ENCODE measurements at places on chromosomes 1 and 21.

- DNase-seq = no peak
These were observed 12.8 kb downstream of the TIAM1 start for GRCh38 chr21:31331231-31331630.

DNA sequence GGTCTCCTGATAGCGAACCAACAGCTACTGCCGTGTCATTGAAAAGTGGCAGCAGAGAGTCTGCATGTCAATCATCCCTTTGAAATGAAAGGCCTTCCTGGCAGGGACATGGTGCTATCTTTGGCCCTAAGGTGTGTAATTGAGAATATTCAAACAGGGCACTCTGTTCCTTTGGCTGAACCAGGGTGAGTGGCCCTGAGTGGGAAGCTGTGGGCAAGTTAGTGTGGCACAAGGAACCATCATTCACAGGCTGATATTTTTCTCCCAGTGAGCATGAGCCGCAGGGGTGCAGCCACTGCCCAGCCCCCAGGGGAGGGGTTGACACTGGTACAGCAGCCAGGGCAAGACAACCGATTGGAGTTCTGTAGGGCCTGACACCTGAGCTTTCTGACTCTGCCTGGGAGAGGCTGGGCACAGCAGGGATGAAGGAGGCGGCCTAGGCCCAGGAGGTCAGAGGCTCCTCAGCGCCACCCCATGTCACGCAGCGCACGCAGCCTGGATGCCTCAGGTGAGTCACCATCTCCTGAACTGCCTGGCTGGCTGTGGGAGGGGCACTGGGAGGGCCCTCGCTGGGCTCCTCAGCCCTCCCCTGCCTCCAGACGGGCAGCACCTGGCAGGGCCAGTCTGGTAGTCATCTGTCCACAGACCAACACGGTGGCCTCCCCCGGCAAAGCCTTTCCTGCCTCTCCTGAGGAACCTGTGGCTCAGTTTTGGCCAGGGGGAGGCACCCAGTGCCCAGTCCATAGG, 13.2 kb downstream of the QSOX1 start:
- DNase-seq = no peak

GRCh38 chr1:43058545-43059360, 100.1 kb upstream of the SLC2A1 start:
- no peak for DNase-seq

DNA sequence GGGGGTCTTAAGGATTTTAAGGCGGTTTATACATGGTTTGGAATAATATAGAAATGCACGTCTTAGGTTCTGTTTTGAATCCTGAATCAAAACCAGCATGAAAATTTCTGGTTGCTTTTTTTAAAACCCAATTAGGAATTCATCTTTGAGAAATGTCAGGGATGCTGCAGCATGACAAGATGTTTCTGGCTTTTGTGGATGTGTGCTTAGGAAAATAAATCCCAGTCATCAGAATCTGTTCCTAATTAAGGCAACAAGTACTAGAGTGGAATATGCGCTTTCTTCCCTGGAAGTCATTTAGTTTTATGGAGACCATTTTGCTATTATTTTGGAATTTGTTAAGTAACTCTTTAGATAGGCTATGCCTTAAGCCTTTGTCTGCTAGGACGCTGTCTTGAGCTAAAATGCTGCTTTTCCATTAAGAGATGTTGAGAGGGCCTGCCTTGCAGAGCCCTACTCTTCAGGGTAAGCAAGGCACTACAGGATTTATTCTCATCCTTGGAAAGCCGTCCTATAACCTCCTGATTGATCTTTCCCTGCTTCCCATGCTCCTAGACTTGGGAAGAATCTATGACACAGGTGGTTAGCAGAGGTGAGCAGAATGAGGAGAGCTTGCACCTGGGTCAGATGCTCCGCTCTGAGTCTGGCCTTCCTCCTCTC, 332.8 kb downstream of the DISC1 start:
- no peak for DNase-seq

DNA sequence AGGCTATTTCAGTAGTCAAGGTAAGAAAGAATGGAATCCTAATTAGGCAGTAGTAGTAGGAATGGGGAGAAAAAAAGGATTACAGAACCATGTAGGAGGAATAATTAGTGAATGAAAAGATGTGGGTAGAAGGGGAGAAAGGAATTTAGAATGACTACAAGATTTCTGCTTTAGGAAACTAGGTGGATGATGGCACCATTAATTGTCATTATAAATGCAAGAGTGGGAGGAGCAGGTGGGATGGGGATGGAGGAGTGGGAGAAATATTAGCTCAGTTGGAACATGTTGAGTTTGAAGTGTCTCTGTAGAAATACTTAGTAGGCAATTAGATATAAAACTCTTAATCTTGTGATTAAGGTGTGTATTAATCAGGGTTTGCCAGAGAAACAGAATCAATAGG, 50.0 kb upstream of the C21orf91 start:
- DNase-seq = no peak

DNA sequence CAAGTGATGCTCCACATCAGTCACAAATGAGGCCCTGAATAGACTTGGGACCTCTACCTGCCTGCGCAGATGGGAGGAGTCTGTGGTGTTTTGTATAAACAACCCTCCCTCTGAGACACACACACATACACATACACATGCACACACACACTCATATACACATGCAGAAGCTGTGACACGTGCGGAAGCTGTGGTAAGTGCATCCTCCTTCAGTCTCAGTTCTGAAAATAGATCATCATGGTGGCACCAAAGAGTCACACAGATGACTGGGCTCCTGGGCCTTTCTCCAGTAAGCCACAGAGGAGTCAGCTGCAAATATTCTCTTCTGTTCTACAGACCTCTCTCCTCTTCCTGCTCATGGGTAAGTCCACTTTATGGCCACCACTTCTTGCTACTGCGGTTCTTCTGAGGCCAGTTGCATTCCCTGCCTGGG, at the start of gene LY9:
TSS of gene LY9 (plus strand) at position 224 of the 433 bp plus-strand sequence. CDS start at position 238, 14 bp downstream.
- DNase-seq = peak; percentile 49

DNA sequence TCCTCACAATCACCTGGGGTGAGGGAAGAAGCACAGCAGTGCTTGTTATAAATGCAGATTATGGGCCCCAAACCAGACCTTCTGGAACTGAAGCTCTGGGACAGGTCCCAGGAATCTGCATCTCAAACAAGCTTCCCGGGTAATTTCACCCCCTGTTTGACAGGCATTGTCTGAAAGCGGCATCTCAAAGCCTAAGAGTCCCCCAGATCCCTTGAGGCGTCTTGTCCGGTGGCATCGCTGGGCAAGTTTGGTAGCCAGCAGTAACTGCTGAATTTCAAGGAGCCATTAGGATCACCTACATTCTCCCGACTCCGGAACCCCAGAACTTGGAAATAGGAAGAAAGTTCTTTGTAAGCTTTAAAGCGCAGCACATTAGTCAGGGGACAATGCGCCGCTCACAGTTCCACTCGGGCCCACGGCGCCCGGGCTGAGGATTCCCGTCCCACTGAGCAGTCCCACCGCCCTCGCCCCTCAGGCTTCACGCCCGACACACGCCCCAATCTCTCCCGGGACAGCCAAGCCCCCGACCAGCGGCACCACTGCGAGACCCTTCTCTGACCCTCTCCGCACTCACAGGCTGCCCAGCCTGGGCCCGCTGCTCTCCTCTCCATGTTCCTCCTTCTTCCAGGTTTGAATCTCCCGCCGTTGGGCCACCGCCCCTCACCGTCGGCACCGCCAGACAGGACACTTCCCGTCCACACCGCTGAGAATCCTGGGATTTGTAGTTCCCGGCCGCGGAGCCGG, at the start of gene IQGAP3:
TSS of gene IQGAP3 (minus strand) at position 647 of the 744 bp plus-strand sequence. CDS start at position 611, 36 bp downstream.
- peak; percentile 61 for DNase-seq

- no peak for DNase-seq
These were observed 14.9 kb upstream of the CD247 start for GRCh38 chr1:167532964-167533824.

- no peak for DNase-seq
These were observed 121.2 kb downstream of the TRABD2B start for GRCh38 chr1:47875831-47876586.

DNA sequence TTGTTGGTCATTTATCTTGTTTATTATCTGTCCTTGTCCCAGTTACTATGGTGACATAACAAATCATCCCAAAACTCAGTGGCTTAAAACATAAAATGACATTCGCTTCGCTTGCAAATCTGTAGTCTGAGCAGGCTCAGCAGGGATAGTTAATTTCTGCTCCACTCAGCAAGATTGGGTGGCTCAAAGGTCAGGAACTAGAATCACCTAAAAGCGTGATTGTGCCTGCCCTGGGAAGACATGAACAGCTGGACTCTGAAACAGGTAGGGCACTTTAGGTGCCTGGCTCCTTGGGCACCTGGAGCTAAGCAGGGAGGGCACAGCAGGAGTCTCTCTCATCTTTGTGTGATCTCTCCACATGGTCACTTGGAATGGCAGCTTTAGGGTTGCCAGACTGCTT, 14.7 kb upstream of the TRAF3IP3 start:
- no peak for DNase-seq

- no peak for DNase-seq
These were observed 187.0 kb upstream of the RUNX1 start for GRCh38 chr21:35236090-35236489.

GRCh38 chr1:200363264-200363933, 46.4 kb downstream of the ZNF281 start:
- DNase-seq = no peak

DNA sequence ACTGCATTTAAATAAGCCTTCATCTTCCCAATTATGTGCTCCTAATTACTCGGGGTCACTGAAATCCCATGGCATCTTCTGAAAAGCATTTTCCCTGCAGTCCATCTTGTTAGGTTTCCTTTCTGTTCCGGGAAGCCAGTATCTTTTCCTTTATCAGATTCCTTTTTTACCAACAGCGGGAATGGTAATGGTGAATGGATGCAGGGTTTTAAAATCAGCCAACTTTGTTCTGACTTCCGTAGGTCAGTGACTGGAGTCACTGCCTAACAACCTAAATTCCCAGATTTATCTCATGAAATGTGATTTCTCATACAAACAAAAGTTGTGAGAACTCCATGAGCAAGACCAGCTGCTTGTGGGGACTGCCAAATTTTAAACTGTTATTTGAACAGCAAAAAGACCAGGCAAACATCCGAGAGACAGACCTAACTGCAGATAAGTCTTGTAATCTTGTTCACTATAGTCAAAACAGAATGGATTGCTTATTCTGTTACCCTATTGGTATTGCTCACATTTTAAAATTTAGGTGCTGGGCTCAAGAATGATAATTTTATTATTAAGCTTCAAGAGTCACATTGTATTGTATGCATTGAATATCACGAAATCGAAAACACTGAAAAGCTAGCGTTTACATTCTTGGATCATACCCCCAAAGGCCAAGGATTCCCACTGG, 1.2 kb upstream of the RWDD3 start:
- no peak for DNase-seq

GRCh38 chr1:145740269-145740668, 21.0 kb downstream of the CD160 start:
- DNase-seq = no peak

GRCh38 chr21:36788120-36788638, 89.3 kb downstream of the SIM2 start:
- DNase-seq = no peak

DNA sequence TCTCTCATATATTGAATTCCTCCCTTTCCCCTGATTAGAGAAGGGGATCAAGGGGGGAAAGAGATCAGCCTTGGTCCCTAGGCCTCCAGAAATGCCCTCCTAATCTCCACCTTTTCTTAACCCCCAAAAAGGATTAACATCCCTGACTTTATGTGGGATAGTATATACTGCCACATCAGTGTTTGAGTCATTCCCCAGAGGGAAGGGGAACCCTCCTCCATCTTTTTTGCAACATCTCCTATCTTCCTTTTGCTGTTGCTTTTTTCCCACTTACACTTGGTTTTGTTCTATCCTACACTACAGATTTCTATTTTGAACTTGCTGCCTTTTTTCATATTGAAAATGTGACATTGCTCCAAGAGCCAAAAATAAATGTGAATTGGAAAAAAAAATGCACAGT, 65.4 kb upstream of the PODN start:
- no peak for DNase-seq

DNA sequence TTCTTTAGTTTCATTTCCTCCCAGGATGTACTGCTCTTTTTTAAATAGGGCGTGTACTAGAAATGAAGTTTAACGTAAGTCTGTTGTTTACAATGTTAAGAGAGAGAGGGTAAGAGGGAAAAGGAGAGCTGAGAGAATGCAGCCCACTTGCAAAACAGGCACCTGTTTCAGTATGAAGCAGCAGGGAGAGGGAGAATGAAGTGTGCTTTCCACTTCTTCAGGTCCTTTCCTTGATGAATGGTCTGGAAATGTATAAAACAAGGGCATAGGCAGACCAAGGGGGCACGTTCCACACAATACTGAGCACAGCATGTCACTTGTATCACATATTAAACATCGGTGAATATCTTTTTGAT, 2.0 kb downstream of the KCNA3 start:
- no peak for DNase-seq

- no peak for DNase-seq
These were observed 40.8 kb downstream of the RSPH1 start for GRCh38 chr21:42455196-42455595.

GRCh38 chr1:18886003-18886335, 16.4 kb downstream of the ALDH4A1 start:
- DNase-seq = no peak

- no peak for DNase-seq
These were observed 80.9 kb downstream of the BACH1 start for GRCh38 chr21:29379517-29380054.

DNA sequence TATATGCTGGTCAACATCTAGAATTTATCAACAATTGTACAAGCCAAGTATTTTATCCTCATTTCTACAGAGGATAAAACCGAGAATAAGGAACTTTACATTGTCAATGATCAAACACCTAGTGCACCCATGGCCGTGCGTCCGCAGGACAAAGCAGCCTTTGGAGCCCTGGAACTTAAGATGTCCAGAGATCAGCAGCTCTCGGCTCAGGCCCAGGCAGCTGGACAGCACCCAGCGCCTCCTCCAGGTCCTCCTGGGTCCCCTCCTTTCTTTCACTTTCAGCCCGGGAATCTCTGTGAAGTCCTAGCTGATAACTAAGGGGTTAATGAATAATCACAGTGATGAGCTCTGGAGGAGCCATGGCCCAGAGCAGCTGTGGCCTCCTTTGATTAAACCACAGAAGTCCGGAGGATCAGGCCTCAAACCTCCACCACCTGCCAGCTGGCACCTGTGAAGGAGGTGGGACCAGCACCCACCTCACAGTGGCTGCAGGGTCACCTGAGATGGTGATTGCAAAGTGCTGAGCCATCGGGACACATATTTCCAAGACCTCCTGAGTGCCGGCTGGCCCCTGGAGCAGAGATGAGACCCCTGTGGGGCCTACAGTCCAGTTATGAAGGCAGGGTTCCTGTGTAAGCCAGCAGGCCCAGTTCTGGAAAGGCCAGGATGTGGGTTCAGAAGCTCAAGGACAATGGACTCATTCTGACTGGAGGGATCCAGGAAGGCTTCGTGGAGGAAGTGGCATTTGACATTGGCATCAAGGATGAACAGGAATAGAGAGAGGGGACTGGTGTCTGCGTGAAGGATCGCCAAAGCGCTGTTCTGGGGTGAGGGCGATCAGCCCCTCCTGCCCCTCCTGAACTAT, 11.6 kb upstream of the SAMD11 start:
- DNase-seq = no peak

- DNase-seq = no peak
These were observed 201.1 kb downstream of the MATN1 start for GRCh38 chr1:30522031-30523004.

DNA sequence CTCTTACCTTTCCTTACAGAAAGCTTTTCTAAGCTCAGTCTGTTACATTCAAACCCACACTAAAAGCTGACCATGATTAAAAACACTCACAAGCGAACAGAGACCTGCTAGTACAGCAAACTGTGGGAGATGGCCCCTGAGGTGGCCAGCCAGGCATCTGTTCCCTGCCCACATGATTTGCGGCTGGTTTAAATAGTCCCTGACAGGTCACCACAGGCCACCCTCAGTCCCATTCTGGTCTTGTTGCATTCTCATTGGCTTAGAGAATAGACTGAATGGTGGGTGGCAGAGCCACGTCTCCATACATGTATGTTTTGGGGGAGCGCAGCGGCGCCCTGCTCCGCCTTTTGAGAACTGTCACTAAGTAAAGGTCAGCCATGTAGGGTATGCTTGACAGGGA, 2.3 kb upstream of the ACTA1 start:
- DNase-seq = no peak

Data from activated CD4-positive, alpha-beta T cell treated with anti-CD3 and anti-CD28 coated beads, Interleukin-2, amount 50 U/mL, for 24 hours (primary cell).